Stomach (tissue), 19 donors: ENCODE measurements at places on chromosomes 3 and 15. TPM values are rescaled to one million over a fixed set of nuclear protein-coding genes. Genes with fewer than 3 reads are reported as not detected.

DNA sequence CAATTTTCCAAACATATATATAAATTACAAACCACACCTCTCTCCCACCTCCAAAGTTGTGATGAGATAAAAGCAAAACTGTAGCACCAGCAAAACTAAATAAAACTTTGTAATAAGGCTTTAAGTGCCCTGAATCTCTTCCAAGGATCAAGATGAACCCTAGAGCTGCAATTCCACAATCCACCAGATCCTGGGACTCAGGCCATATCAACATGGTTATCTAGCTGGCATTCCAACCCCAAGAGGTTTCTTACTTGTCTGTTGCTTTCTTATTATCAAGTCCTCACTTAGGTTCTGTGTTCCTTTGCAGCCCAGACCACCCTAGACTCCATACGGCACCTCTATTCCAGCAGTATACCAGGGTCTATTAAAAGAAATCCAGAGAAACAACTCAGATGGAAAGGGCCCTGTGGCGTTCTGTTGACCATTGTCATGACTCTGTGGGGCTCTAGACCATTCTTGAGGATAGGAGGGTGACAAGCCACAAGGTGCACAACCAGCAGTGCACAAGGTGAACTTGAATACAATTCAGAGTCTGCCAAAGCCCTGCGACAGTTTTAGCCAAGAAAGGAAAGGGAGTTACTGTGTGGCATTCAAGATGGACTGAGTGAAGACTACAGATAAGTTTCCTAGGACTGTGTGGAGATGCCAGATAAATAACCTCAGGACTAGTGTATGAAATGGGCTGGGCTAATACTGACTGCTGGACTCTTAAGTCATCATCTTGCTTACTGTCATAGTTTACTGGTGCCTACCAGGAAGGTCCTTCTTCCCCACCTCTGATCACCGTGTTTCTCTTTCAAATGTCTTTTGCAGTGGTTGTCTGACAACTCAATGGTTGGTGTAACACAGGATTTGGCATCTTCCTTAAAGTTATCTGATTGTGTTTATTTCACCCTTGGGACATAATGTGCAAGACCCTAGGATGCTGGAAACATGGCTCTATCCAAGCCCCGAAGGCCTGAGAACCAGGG is 27.2 kb downstream of the ACKR2 start:
- H3K36me3 ChIP-seq = no peaks in the 10 kb centered on the region
- no peak overlapping the region for H3K4me3 ChIP-seq
- no peak overlapping the region for H3K27ac ChIP-seq
- no peaks in the 10 kb centered on the region for H3K4me1 ChIP-seq

GRCh38 chr3:193998123-193998448 is 137.9 kb upstream of the HES1 start:
- peaks cover 30% of the 10 kb centered on the region for H3K4me1 ChIP-seq
- no peaks in the 10 kb centered on the region for H3K36me3 ChIP-seq
- no peak overlapping the region for H3K4me3 ChIP-seq
- H3K27me3 ChIP-seq = no peaks in the 10 kb centered on the region
- H3K27ac ChIP-seq = no peak overlapping the region

- H3K27ac ChIP-seq = no peak overlapping the region
- no peaks in the 10 kb centered on the region for H3K36me3 ChIP-seq
- H3K27me3 ChIP-seq = no peaks in the 10 kb centered on the region
- DNase-seq = no peak
Measured at GRCh38 chr3:130820976-130821375, 72.9 kb upstream of the ATP2C1 start.

GRCh38 chr3:69137412-69137811 is 15.0 kb upstream of the LMOD3 start:
- H3K4me1 ChIP-seq = no peaks in the 10 kb centered on the region
- no peak for DNase-seq
- no peaks in the 10 kb centered on the region for H3K27me3 ChIP-seq

GRCh38 chr15:48671103-48672022 is 25.9 kb upstream of the FBN1 start:
- no peaks in the 10 kb centered on the region for H3K36me3 ChIP-seq
- H3K27me3 ChIP-seq = no peaks in the 10 kb centered on the region

The STRA6 gene
- 1.5 TPM for total RNA-seq

- H3K4me3 ChIP-seq = no peak overlapping the region
- H3K36me3 ChIP-seq = no peaks in the 10 kb centered on the region
- no peaks in the 10 kb centered on the region for H3K27me3 ChIP-seq
- H3K27ac ChIP-seq = no peak overlapping the region
- H3K4me1 ChIP-seq = no peaks in the 10 kb centered on the region
- DNase-seq = no peak
Measured at GRCh38 chr3:30302027-30302426, 304.4 kb upstream of the TGFBR2 start.

- no peaks in the 10 kb centered on the region for H3K36me3 ChIP-seq
- peak overlapping the region; percentile 58 for H3K27ac ChIP-seq
- peak overlapping the region; percentile 95 for H3K4me3 ChIP-seq
Measured at GRCh38 chr3:195906865-195907683, 1.3 kb downstream of the TNK2 start.

DNA sequence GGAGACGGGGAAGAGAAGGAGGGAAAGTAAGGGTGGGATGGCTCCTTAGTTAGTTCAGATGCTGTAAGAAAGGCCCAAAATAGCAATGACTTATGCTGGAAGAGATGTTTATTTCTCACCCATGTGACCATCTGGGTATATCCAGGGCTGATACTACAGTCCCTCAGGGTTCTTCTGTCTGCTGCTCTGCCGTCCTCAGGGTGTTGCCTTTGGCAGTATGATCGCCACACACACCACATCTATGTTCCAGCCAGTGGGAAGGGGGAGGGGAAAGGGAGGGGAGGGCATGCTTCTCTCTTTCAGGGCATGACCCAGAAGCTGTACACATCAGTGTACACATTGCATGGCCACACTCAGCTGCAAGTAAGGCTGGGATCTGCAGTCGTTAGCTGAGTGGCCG is 10.2 kb downstream of the CD276 start:
- no peak for DNase-seq
- H3K4me3 ChIP-seq = no peak overlapping the region
- H3K4me1 ChIP-seq = peaks cover 15% of the 10 kb centered on the region
- H3K27ac ChIP-seq = no peak overlapping the region
- H3K36me3 ChIP-seq = peaks cover 10% of the 10 kb centered on the region

GRCh38 chr3:48655606-48656005 is 7.1 kb downstream of the CELSR3 start:
- no peaks in the 10 kb centered on the region for H3K36me3 ChIP-seq
- H3K27me3 ChIP-seq = peaks cover 13% of the 10 kb centered on the region
- DNase-seq = peak; percentile 54
- peak overlapping the region; percentile 72 for H3K4me3 ChIP-seq

The CLPX gene
- total RNA-seq = 121 TPM

GRCh38 chr15:62440362-62441105 is 275.4 kb upstream of the C2CD4B start:
- H3K36me3 ChIP-seq = no peaks in the 10 kb centered on the region
- peaks cover 11% of the 10 kb centered on the region for H3K4me1 ChIP-seq
- H3K4me3 ChIP-seq = no peak overlapping the region
- no peaks in the 10 kb centered on the region for H3K27me3 ChIP-seq
- DNase-seq = no peak

The CAPN3 gene
- total RNA-seq = 16.5 TPM

The CLDN18 gene
- 161 TPM for total RNA-seq

- H3K4me3 ChIP-seq = no peak overlapping the region
- H3K36me3 ChIP-seq = no peaks in the 10 kb centered on the region
Measured at GRCh38 chr3:155420406-155420805, 126.9 kb upstream of the STRIT1 start.

GRCh38 chr15:56871185-56871584 is 47.3 kb upstream of the TCF12 start:
- no peak overlapping the region for H3K4me3 ChIP-seq
- peaks cover 13% of the 10 kb centered on the region for H3K4me1 ChIP-seq
- DNase-seq = peak; percentile 55
- no peak overlapping the region for H3K27ac ChIP-seq
- no peaks in the 10 kb centered on the region for H3K27me3 ChIP-seq

- DNase-seq = no peak
- H3K27me3 ChIP-seq = no peaks in the 10 kb centered on the region
- no peaks in the 10 kb centered on the region for H3K36me3 ChIP-seq
- H3K4me1 ChIP-seq = no peaks in the 10 kb centered on the region
Measured at GRCh38 chr3:55341502-55342031, 145.5 kb downstream of the WNT5A start.

DNA sequence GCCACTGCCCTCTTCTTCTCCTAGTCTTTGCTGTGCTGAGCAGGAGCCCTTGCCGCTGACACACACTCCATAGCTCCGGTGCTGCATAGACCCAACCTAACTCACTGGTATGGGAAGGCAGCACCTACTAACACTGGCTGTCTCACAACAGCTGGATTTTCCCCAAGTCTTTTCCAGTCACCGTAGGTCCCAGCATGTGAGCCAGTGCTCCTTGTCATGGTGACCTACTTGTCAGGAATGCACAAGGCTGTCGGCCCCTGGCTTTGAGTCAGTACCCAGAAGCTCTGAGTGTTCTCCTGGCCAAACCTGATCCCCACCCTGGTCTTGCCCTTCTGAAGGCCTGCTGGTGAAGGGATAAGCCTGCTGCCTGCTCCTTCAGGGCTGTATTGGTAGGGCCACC is 25.7 kb downstream of the AMOTL2 start:
- H3K27me3 ChIP-seq = no peaks in the 10 kb centered on the region
- no peak overlapping the region for H3K4me3 ChIP-seq
- H3K27ac ChIP-seq = no peak overlapping the region
- no peak for DNase-seq
- peaks cover 28% of the 10 kb centered on the region for H3K4me1 ChIP-seq

- no peak for DNase-seq
- no peak overlapping the region for H3K4me3 ChIP-seq
- no peaks in the 10 kb centered on the region for H3K27me3 ChIP-seq
- peaks cover 34% of the 10 kb centered on the region for H3K4me1 ChIP-seq
- peak overlapping the region; percentile 77 for H3K27ac ChIP-seq
Measured at GRCh38 chr15:41895491-41895890, 1.6 kb upstream of the SPTBN5 start.

DNA sequence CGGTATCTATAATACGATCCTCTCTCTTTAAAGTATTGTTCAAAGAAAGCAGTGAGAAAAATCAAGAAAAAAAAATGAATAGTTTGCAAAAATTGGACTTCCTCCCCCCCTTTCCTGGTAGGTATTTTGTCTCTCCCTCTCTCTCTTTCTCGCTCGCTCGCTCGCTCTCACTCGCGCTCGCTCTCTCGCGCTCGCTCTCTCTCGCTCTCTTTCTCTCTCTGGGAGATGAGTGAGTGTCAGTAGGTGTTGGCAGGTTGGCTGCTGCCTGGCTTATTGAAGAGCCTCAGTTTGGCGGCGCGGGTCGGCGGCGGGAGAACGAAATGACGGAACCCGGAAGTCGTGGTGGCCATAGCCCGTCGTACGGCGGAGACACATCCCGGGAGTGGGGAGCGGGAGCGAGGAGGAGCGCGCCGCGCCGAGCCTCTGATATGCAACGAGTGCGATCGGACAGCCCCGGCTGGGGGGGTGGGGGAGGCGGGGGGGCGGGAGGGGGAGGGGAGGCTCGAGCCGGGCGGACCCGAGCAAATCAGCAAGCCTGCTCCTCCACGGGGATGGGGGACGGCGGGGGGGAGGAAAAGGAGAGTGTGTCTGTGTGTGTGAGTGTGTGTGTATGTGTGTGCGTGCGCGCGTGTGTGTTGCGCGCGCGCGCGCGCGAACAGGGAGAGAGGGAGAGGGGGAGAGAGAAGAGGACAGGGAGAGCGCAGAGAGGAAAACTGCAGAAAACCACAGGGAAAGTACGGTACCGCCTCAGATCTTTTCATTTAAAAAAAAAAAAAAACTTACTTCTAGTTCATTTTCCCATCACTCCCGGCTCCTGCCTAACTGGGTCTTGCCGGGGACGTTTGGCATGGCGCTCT is at the start of gene MEIS2:
MEIS2 (minus strand) TSS at position 441 of the 857 bp plus-strand sequence. CDS start 1,083 bp downstream, outside the sequence.
- H3K27ac ChIP-seq = peak within 1 kb of the TSS; percentile 96
- peaks cover 66% of the 10 kb centered on the region for H3K27me3 ChIP-seq
- H3K36me3 ChIP-seq = no peaks in the 10 kb centered on the region
- H3K4me3 ChIP-seq = peak within 1 kb of the TSS; percentile 75

GRCh38 chr15:92306663-92307062 is 87.0 kb upstream of the ST8SIA2 start:
- H3K27ac ChIP-seq = no peak overlapping the region
- no peaks in the 10 kb centered on the region for H3K36me3 ChIP-seq
- H3K27me3 ChIP-seq = no peaks in the 10 kb centered on the region
- DNase-seq = no peak

The CLDN11 gene
- 11.9 TPM for total RNA-seq

- H3K4me1 ChIP-seq = no peaks in the 10 kb centered on the region
- H3K36me3 ChIP-seq = peaks cover 85% of the 10 kb centered on the region
- no peaks in the 10 kb centered on the region for H3K27me3 ChIP-seq
- no peak overlapping the region for H3K27ac ChIP-seq
- no peak overlapping the region for H3K4me3 ChIP-seq
Measured at GRCh38 chr3:43348350-43348749, 62.0 kb downstream of the SNRK start.

DNA sequence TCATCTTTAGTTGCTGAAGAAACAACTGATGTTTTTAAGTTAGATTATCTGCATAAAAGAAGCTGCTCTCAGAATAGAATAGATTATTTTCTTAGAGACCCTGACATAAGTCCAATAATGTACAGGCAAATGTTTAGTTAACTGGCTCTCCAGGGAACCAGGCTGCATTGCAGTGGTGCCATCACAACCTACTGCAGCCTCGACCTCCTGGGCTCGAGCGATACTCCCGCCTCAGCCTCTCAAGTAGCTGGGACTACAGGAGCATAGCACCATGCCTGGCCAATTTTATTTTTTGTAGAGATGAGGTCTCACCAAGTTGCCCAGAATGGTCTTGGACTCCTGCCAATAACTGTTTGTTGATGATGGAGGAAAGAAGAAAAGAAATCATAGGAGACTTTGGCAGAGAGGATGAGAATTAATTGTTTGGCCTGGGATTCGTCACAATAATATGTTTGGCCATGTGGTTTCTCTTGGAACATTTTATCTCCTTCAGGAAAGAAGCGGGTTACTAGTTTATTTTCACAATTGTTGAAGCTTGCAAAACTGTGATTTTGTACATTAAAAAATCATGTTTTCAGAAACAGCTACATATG is 429.2 kb downstream of the CADM2 start:
- H3K4me1 ChIP-seq = no peaks in the 10 kb centered on the region
- H3K36me3 ChIP-seq = no peaks in the 10 kb centered on the region
- no peak for DNase-seq
- no peaks in the 10 kb centered on the region for H3K27me3 ChIP-seq
- no peak overlapping the region for H3K4me3 ChIP-seq

DNA sequence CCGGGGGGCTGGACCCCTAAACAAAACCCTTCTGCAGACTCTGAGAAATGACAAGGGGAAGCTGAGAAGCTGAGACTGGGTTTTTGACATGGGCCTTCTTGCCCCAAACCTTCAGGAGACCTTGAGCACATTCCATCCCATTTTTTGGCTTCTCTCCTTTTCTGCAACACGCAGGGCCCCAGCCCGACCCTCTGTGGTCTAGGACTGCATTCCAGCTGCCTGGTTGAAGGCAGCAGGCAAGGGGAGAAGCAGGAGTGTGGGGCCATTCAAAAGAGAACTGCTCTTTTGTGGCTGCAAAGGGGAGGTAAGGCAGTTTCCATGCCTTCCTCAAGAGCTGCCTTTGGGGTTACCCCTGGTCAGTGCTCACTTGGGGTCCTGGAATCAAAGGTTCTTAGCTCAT is 263.0 kb downstream of the TLE3 start:
- no peaks in the 10 kb centered on the region for H3K27me3 ChIP-seq
- H3K27ac ChIP-seq = no peak overlapping the region
- H3K4me3 ChIP-seq = no peak overlapping the region
- H3K4me1 ChIP-seq = no peaks in the 10 kb centered on the region
- no peak for DNase-seq

GRCh38 chr15:39748276-39748675 is 34.4 kb downstream of the FSIP1 start:
- no peak overlapping the region for H3K4me3 ChIP-seq
- DNase-seq = no peak
- H3K27me3 ChIP-seq = no peaks in the 10 kb centered on the region
- H3K36me3 ChIP-seq = no peaks in the 10 kb centered on the region

The CCRL2 gene
- total RNA-seq = not detected
